Motor neuron (in vitro differentiated cells): ENCODE measurements at places on chromosomes 6 and 20. TPM values are rescaled to one million over a fixed set of nuclear protein-coding genes. Genes with fewer than 3 reads are reported as not detected.

DNA sequence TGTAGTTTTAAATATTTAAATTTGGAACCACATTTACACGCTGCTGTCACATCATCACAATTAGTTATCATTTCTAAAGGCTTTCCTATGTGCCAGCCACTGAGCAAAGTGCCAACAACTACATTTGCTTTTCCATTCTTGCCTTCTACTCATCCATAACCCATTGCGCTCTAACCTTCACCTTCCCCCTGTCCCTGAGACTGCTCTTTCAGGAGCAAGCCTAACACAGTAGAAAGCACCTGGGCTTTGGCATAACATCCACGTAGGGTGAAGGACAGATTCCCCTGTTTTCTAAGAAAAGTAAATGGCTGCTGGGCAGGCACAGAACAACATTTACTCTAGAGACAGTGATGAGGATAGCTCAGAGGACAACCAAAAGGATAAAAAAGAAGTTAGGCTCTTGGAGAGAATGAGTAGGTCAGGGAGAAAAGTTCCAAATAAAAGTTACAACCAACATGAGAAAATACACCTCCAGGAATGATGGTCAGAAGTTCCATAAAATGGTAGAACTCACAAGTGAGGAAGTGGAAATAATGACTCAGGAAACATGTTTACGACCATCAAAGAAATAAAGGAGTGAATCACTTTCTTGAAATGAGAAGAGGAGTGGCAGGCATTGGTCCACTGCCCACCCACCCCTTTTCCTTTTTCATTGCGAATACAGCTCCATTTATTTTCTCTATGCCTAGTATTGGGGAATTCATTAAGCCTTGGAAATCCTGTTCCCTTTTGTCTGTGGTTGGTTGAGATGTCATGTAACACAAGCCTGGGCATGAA is 77.2 kb downstream of the PFDN4 start:
- no peak for ATAC-seq

DNA sequence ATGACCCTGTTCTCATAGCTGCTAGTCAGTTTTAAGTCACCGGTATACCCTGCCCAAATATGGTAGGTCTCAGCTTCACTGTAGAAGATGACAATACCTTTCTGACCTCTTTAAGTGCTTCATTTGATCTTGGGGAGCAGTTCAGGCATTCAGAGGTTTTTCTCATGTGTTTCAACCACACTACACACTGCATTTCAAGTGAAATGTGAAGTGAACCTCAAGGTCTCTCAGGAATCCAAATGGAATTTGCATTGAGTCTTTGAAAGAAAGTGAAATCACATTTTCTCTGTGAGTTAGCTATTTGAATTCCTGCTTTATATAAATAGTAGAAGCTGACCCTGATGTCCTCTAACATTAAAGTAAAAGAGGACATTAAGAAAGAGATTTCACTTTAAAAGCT is 461.6 kb downstream of the ADGRB3 start:
- no peak for ATAC-seq

DNA sequence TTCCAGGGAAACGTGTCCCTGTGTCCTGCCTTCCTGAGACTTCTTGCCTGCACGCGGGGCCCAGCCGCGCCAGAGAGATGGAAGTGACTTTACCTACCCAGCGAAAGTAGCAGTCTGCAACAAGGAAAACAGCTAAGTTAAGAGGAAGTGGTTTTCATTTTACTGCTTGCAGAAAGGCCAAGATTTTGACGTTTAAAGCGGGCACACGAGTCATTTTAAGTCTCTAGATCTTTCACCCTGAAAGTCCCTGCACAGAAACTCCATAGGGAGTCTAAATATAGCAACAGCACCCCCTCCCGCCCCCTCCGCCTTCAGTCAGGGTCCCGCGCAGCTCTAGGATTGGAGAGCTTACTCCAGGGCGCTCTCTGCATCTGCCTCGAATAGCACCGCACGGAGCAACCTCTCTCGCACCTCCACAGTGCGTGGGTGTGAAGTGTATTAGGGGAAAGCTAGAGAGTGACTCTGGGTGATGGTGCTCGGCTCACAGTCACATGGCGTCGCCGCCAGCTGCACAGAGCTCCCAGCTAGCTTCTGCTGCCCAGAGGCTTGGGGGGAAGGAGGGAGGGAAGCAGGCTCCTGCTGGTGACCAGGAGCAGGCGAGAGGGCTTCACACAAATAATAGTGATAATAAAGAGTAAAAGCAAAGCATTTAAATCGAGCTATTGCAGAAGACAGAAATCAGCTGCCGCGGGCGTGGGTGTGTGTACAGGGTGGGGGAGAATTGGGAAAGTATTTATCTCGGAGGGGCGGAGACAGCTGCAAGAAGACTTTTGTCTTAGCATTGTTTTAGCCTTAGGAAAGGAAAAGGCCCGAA is 1.8 kb upstream of the KCNQ5 start:
- peak; percentile 88 for ATAC-seq

Gene PKHD1
- total RNA-seq = 0.09 and 0.13 TPM in 2 replicates

Gene SLC22A3
- 0.11 and 0.13 TPM in 2 replicates for total RNA-seq
